Stimulated activated naive CD4-positive, alpha-beta T cell treated with Interleukin-2 at 50 U/mL for 16 hours (primary cell): ENCODE measurements at places on chromosomes 6 and 20.

DNA sequence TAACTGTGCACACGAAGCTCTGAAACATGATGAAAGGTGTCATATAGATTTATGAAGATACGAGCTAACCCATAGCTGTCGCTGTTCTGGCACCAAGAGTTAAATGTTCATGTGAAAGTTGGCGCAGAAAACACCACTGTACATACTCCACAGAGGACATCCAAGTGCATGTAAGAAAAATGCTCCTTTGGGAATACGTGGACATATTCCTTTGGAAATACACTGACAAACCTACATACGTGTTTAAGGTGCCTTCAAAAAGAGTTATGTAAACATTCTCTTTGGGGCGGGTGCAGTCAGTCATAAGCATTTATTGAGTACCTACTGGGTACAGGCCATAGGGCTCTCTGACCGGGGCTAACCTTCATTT lies 723 bp upstream of the ARID1B start:
- no peak for DNase-seq

- no peak for DNase-seq
These were observed 94.7 kb downstream of the TMEM242 start for GRCh38 chr6:157228426-157229131.

DNA sequence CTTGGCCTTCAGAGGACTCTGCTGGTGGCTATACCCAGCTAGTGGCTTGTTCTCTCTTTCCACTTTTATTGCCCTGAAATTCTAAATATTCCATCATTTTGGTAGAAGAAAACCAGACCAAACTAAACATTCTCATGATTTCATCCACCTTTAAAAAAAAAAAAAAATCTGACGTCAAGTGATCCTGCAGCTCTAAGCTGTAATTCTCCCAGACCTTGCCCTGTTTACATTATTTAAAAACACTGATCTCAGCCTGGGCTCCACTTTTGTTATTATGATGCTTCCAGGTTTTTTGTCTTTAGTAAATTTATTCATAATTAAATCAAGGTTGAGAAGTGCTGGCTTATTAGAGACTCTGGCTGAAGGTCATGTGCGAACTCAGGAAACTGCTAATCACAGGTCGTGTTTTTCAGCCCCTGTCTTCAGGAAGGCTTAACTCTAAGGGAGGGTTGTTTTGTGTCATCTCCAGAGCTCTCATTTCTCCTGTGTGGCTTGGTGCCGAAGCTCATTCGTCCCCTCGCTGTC lies 114.4 kb downstream of the MTHFD1L start:
- DNase-seq: no peak

- no peak for DNase-seq
These were observed 4.2 kb downstream of the AKIRIN2 start for GRCh38 chr6:87697581-87698546.

- no peak for DNase-seq
These were observed 255.6 kb upstream of the TAB2 start for GRCh38 chr6:149061930-149062329.

DNA sequence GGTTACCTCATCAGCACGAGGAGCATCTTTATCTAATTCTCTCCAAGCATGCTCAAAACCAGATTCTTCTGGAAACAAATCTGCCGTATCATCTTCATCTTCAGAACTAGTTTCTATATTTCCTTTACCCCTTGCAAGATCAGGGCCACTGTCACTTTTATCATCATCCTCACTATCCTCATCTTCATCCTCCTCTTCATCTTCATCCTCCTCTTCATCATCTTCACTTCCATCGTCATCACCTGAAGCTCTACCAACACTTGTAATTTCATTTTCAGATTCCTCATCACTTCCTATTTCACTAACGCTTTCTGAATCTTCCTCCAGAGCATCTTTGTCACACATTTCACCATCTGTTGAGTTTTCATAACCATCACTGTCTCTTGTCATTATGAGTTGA lies 8.9 kb downstream of the ESF1 start:
- DNase-seq: no peak

DNA sequence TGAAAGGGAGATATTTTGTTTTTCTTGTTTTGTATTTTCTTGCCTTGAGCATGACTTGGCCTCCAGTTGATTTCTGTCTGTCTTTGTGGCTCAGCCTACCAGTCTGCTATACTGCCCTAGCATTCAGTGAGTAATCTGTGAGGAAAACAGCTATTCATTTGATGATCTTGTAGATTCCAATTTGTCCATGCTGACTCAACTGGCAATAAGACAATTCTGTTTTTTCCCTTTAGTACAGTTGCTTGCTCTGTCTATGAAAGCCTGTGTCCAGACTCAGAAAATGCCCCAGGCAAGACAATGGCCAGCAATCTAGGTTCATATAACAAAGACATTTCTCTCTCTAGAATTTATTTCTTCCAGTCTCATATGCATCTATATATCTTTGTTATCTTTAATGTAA lies 10.9 kb upstream of the SOX4 start:
- DNase-seq: no peak

DNA sequence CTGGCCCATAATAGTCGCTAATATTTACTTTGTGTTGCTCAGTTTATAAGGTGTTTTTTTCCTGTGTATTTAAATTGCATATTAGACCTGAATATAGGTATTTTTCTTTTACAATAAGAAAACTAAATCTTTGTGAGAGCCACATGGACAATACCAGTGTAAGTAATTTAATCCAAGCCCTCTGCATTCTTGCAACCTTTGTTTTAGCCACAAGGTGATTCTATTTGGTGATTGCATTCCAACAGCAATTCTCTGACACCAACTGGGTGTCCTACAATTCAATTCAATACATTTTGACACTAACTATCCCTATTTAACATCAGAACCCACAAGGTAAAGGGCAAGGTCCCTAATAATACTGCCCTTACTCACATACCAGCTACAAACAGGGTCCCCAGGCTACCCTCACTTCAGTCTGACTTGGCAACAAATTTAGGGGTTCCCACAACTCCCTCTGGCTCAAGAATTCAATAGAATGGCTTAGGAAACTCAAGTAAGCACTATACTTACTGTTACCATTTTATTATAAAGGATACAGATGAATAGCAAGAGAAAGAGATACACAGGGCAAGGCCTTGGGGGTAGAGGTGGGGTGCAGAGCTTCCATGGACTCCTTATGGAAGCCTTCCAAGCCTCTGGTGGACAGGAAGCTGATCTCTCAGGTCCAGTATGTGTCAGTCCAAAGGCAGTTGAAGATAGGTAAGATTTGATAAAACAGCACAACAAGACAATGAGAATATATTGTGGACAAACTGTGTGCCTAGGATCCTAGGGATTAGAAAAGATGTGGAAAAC lies 169.3 kb downstream of the CD83 start:
- DNase-seq: no peak

GRCh38 chr6:145836170-145836569 lies 21.6 kb upstream of the FBXO30 start:
- DNase-seq: no peak

DNA sequence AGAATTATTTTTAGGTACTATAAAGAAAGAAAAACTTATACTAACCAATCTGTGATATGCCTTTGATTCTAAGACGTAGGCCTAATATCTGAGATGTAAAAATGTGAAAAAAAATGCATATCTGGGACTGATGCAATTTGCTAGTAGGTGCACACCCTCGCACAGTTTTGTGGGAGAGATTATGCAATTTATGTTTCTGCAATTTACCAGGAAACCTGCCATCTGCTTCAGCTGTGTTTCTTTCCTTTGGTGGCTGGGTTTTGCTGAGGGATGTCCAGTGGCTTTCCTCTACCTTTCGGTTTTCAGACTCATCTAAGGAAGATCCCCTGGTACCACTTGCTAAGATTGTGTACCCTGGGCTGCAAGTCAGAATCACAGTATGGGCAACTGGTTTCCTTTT lies 186.9 kb downstream of the ZFP64 start:
- no peak for DNase-seq

DNA sequence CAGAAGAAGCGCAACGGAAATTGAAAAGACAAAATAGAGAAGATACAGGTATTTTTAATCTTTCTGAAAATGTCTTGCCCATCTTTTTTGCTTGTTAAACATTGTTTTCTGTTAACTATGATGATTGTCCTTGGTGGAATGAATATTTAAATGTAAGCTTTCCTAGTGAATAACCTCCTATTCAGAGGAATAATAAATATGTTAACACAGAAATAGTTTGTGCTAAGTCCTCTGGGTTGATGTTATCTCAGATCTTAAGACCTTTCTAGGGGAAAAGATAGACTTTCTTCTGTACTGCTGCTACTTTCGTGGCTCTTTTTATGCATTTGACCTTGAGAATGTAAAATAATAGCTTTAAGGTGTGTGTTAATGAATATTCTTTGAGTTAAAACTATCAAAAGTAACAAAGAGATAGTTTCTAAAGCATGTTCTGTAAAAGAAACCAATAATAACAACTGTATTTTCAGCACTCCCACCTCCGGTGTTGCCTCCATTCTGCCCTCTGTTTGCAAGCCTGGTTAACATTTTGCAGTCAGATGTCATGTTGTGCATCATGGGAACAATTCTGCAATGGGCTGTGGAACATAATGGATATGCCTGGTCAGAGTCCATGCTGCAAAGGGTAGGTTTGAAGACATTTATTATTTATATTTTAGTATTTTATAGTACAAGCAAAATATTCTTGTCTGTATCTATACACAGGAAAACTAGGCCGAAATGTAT lies 70.2 kb downstream of the PRPH2 start:
- no peak for DNase-seq

DNA sequence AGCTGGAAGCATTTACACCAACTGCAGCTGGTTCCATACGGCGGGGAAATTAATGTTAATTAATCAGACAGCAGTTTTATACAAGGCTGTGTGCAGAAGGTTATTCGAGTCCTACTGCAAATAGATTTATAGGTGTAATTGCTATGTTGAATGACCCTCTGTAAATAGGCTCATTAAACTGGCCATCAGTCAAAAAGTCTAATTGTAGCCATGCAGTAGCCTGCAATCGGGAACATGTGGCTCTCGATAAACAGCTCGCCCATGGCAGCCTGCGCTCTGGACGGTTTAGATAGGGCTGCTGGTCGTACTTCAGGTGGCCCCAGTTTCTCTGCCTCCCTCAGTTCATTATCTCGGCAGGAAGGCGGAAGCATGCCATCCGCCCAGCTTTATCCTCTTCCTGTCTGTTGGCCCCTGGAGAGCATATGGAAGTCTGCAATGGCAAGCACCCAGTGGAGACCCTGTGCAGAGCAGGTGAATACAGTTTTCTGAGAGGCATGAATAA lies 143.2 kb downstream of the MBOAT1 start:
- DNase-seq: no peak

DNA sequence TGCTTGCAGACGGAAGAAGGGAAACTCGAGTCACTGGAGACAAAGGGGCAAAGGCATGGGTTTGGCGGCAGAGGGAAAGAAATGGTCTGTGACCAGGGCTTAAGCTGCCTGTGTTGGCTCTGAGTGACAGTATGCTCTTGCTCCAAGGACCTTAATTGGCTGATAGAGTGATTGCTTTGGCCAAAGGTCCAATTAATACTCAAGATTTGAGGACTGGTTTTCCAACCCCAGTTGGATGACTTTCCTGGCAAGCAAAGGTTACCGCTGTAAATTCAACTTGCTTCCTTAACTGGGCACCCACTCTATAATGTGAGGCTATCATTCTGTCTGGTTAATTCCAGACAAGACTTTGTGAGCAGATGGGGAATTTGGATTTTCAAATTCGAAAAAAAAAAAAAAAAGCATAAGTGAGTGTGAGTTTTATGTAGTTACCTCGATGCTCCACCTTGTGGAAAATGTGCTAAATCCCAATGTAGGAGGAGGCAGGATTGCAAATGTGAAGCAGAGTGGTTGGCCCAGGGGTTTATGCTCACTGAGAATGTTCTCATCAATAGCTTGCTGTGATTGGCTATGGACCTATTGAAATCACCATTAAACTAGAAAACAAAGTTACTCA lies 150.7 kb upstream of the GMDS start:
- no peak for DNase-seq

DNA sequence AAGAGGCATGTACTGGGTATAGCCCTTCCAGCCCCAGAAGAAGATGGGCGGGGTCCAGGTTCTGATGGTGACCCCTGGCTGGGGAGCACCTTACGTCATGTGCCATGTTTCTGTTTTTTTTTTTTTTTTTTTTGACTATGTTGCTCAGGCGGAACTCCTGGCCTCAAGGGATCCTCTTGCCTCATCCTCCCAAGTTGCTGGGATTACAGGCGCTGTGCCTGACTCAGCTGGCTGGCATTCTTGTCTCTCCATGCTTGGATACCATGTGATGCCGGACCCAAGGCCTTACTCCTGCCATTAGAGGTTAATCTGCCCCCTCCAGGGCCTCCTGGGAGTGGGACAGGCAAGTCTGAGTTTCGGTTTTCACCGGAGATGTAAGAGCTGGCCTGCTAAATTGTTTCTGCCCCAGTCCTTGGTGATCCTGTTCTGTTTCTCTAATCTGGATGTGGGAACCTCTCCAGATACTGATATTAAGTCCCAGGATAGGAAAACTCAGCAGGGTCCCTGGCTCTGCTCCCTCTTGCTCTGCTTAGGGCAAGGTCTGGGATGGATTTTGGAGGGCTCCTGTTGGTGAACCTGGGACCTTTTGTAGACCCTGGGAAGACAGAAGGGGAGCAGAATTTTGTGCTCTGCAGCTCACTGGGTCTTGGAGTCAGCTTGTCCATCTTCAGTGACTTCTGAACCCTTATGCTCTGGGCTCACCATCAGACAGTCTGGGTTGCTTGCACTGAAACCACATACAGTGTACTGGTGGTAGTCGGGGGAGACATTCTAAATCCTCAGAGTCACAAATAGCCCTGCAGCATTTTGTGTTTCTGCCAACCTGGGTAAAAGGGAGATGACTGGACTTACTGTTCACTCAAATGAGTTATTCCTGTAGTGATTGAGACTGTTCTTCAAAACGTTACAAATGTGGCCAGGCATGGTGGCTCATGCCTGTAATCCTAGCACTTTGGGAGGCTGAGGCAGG lies 45.1 kb downstream of the PTK7 start:
- no peak for DNase-seq

- DNase-seq: no peak
These were observed 63.3 kb downstream of the CAP2 start for GRCh38 chr6:17456711-17457110.

- DNase-seq: no peak
These were observed 1.4 kb upstream of the POU3F2 start for GRCh38 chr6:98833057-98833306.

- DNase-seq: no peak
These were observed 121.1 kb downstream of the GMDS start for GRCh38 chr6:2124260-2124709.

- no peak for DNase-seq
These were observed 12.4 kb upstream of the DNAJC5 start for GRCh38 chr20:63882257-63883200.

DNA sequence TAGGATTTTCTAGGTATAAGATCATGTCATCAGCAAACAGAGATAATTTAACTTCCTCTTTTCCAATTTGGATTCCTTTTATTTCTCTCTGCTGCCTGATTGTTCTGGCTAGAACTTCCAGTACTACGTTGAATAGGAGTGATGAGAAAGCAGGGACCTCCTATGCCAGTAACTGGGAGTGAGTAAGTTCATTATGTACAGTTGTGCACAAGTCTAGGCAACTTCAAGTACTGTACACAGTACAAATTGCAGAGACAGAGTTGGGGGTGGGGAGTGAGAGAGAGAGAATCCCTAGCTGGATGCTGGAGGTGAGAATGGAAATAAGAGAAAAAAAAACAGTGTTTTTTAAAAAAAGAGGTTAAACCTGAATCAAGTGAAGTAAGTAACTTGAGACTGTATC lies 210.2 kb downstream of the MMUT start:
- DNase-seq: no peak
